Upper lobe of left lung (tissue), 6 donors: ENCODE measurements at places on chromosomes 3 and 15. TPM values are rescaled to one million over a fixed set of nuclear protein-coding genes. Genes with fewer than 3 reads are reported as not detected.

Gene ESYT3
- total RNA-seq, result 49.2 TPM

Gene LRRC31
- 1.7 TPM for total RNA-seq

Gene EXOG
- total RNA-seq, result 10.2 TPM

Gene DPPA2
- not detected for total RNA-seq

Gene CGNL1
- total RNA-seq, result 81.8 TPM

Gene SUSD5
- 0.86 TPM for total RNA-seq
